ENCODE measurements at places on chromosomes 7 and 10.
A peak's percentile ranks its signal among the peaks of the same experiment; 100 is the strongest.

DNA sequence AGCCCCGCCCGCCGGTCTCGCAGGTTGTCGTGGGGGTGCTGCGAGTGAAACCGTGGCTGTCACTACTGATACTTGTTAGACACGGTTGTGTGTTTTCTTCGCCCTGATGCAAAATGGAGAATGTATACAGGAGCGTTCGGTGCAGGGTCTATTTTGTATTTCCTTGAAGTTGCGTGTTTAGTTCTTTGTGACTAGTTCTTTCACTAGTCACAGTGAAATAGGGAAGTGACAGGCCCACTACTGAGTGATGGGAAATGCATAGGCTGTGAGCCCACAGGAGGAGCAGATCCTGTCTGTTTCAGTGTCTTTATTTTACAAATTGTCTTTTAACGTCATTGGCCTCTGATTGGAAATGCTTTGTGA is 675 bp downstream of the ABRAXAS2 start:
- no peak for DNase-seq

GRCh38 chr7:43639858-43640491 is 57.1 kb downstream of the STK17A start:
- DNase-seq, result peak; percentile 82

- no peak for DNase-seq
These were observed 282.1 kb upstream of the ZNF32 start for GRCh38 chr10:43930777-43931176.

DNA sequence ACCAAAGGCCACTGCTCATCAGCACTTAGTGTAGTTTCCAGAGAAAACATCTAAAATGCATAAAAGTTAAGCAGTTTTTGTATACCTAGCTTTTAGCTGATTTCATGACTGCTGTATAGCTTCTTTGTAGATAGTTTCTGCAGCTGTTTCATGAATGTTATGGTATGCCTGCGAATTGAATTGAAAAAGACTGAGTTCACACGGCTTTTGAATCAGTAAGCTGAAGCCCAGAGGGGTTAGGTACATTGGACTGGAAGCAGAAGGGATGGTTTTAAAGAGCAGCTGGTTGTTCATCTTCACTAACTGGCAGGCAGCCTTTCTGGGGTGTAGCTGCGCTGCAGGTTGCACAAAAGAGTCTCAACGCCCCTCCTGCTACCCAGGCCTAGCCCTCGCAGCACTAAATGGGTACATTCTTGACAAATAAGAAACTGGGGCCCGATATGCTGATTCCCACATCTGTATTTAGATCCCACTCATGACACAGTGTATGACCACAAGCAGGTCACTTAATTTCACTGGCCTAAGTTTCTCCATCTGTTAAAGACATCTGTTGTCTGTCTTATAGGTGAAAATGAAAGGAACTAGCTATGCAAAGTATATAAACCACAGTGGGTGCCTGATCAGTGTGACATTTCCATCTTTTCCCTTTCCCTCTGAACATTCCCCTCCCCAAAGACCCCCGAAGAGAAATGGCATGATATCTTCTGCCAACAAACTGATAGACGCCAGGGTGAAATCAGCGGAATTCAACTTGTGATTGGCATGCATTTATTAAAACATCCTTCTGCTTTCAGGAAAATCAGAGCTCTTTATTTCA is 85.9 kb upstream of the AGBL3 start:
- DNase-seq, result no peak

GRCh38 chr10:14879124-14879927 is 660 bp downstream of the SUV39H2 start:
- peak; percentile 23 for DNase-seq

GRCh38 chr7:135855846-135856245 is 107.2 kb upstream of the FAM180A start:
- peak; percentile 74 for DNase-seq

DNA sequence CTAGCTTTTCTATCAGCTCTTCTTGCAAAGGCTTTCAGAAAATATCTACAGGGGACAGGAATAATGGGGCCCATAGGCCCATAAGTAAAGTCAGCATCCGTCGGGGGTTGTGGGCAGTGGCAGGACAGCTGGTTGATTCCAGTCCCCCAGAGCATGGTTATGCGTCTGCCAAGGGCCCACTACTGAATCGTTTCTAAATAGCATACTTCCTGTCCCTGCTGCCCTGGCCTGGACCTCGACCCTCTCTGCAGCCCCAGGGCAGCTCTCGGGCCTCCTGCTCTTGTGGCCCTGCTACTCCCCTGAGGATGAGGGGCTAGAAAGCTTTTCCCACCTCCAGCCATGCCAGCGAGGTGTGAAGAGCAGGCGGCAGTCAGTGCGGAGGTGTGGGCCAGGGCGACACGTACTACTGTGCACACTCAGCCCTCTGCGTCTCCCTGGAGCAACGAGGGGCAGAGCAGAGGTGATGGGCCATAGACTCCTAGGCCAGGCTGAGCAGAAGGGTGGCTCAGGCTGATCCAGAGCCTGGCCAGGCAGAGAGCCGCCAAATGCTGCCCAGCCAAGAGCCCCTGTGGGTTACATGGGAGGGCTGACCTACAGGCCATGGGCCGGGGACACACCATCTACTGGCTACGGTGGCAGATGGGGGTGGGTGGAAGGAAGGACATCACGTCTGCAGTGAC is 4.7 kb upstream of the OPN4 start:
- DNase-seq, result no peak

DNA sequence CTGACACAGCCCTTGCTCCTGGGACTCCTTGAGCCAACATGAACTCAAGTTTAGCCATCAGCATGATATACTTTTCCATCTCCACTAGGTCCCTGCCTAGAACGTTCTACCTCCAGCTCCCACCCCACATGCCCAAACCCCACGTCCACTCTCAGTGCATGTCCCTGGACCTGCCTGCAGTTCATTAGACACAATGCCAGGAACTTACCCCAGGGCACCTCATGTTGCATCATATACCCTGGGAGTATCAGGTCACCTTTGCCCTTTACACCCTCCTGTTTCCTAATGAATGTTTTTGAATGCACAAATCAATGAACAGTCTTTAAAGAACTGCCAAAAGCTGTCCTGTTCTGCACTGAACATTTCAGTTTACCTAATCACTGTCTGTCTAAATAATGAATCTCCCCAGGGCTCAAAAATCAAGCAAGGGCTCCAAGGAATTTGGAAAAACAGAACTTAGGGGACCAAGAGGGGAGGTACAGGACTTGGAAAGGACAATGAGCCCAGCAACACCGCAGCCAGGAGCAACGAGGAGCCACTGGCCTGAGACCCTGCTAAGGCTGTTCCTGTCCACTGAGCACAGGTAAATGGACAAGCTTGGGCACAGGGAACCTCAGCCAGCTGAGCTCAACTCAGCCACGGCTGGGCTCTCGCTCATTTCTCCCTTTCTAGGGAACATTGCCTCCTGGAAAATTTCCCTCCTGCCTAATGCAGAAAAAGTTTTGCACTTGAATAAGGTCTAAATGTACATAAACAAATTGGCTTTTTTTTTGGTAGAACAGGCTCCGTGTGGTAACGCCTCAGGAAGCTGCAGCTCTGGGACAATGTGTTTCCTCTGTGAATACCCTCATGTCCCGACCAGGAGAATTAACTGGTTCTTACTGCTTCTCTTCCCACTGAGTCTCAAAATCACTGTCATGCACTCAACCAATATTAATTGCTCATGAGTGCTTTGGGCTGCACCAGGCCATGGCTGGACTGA is 7.4 kb downstream of the MAT1A start:
- DNase-seq, result no peak

GRCh38 chr7:98930921-98931320 is 52.6 kb downstream of the TRRAP start:
- no peak for DNase-seq

- no peak for DNase-seq
These were observed 23.7 kb upstream of the SEPTIN7 start for GRCh38 chr7:35777121-35777520.

DNA sequence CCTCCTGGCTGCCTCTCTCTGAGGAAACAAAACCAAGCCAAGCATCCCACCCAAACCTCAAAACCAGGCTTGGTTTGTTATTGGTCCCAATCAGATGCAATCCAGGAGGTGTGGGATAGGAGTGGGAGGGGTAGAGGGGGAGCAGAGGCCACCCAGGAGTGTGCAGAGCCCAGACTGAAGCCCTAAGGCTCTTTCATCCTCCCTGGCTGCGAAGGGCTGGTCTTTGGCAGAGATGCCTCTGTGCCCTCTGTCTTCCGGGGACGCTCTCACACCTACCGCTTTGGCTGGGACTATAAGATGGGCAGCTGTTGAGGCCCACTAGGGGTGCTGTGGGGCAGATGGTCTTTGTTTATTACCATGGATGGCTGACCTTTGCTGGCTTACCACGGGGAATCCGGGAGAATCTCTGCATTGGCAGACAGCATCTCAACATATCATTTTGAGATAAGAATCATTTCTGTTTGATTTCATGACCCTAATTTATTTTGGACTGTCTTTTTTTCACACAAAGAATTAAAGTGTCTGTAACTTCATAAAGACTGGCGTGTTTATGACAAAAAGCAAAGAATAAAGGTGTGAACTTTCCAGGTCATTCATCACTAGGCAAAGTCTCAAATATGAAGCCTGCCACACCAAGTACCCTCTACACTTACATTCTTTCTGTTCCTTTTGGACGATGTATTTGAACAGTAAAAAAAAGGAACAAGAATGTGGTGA is 6.5 kb upstream of the DENND2A start:
- DNase-seq, result peak; percentile 22

- no peak for DNase-seq
These were observed 7.5 kb downstream of the PIK3AP1 start for GRCh38 chr10:96712662-96713271.

DNA sequence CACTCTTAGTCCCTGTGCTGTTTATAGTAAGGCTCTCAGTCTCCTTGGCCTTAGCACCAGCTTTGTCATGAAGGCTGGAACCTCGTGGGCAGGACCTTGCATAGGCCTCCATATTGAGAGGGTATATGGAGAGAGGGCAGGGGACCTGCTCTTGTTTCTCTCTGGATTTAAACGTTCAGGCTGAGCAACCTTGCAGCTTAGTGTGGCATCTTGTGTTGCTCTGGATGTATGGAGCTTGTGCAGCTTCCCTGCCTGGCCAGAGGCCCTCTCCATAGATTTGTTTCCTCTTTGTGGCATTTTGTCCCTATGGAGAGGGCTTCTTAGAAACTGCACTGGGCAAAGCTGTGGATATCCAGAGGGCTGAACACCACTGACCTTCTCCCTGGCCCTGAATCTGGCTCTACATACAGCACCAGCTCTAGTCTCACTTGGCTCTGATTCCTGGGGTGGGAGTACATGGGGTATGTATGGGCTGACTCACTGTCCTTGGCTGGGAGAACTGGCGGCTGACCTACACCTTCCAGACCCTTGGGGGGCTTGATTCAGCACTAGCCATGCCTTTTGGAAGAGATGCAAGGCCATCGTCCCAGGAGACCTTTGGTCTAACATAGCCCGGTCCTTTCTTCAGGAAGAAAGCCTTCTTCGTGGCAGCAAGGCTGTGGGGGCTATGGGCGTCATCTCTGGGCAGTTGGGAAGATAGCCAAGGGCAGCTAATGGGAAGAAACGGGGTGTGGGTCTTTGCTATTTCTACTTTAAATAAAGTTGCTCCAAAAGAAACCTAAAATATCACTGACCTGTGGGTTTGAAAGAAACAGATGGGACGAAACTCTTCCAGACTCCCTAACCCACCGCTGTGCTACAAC is 30.5 kb downstream of the ITPRIP start:
- peak; percentile 51 for DNase-seq

DNA sequence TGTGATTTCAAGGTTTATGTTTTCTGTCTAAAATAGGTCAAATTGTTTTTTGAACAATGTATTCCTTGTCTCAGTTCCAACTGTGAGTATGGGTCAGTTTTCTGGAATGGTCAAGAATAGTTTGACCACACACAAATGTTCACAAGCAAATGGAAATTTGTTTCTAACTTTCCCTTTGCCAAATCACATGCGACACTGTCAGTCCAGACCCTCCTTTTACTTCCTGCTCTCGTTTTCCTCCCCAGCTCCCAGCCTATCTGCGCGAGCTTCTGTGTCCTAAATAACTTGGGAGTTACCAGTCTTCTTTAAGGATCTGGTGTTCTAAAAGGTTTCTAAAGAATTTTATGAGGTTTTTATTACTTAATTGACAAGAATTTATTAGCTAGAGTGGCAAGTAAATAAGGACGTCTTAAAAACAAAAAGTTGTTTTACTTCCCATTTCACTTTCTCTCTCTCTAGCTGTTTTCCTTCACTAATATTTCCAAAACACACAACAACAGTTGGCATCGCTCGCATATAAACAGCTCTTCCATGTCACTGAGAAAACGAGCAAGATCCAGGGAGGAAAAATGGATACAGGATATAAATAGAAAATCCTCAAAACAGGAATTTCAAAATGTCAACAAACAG is 266.1 kb upstream of the KLF6 start:
- no peak for DNase-seq

- DNase-seq, result peak; percentile 66
These were observed 59.6 kb upstream of the CAPZA2 start for GRCh38 chr7:116802746-116803152.

DNA sequence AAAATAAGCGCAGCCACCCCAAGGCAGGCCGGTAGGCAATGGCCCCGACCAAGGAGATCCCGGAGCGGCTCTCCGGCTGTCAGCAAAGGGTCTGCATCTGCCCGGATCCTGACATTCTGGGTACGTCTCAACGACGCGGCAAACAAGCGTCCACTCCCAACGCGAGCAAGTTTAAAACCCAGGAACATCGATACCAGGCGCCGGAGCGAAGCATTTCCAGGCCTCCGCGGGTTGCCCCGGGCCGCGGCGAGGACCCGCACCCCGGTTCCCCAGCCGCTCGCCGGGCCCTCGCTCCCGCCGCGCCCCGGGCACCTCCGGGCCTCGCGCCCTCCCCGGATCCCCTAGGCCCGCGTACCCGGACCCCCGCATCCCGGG is 453 bp downstream of the URGCP start:
- peak; percentile 26 for DNase-seq

DNA sequence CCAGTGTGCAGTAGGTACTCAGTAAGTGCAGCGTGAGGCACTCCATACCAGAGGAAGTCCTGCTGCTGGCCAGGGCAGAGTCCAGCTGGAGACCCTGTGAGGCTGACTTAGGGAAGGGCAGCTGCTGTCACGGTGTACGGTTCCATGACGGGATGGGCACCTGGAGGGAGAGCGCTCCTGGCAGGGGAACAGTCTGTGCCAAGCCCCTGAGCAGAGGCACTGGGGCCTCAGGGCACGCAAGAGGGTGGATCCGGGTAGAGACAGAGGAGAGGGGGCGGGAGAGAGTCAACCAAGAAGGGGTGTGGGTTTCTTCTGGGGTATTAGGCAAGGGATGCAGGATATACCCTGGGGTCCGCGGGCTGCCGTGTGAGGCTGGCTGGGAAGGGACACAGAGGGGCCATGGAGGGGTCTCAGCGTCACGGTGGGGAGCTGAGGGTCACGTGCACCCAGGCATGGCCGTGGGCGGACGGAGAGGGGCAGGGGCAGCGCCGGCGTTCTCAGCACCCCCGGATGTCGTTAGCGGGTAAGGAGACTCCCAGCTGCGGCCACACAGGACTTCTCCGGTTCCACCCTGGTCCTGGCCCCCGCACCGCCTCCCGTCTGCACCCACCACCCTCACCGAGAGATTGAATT is 70.5 kb downstream of the MICALL2 start:
- DNase-seq, result no peak

GRCh38 chr10:109982812-109983211 is 25.0 kb upstream of the ADD3 start:
- DNase-seq, result no peak

All from fibroblast of upper back skin (primary cell).